Amniotic stem cell (primary cell): ENCODE measurements at places on chromosomes 5 and 9.

DNA sequence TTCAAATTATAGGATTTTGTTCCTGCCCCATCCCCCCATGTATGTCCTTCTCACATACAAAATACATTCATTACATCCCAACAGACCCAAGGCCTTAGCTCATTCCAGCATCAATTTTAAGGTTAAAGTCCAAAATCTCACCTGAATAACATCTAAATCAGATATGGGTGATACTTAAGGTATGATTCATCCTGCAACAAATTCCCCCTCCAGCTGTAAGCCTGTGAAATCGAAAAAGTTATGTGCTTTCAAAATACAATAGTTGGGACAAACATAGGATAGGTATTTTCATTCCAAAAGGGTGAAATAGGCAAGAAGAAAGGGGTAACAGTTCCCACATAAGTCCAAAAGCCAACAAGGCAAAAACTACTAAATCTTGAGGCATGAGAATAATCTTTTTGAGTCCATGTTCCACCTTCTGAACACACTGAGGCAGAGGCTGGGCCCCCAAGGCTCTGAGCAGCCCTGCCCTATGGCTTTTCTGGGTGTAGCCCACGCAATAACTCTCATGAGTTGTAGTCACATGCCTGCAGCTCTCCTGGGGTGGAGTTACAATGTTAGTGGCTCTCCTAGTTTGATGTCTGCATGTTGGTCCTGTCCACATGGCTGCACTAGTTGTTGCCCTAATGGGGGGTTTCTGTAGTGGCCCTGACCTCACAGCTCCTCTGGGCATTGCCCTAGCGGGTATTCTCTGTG is 243.9 kb upstream of the SMARCA2 start:
- no peak for DNase-seq

- DNase-seq = no peak
These were observed 12.8 kb upstream of the NRARP start for GRCh38 chr9:137314561-137315560.

- DNase-seq = no peak
These were observed 3.1 kb upstream of the DIRAS2 start for GRCh38 chr9:90645721-90646120.

DNA sequence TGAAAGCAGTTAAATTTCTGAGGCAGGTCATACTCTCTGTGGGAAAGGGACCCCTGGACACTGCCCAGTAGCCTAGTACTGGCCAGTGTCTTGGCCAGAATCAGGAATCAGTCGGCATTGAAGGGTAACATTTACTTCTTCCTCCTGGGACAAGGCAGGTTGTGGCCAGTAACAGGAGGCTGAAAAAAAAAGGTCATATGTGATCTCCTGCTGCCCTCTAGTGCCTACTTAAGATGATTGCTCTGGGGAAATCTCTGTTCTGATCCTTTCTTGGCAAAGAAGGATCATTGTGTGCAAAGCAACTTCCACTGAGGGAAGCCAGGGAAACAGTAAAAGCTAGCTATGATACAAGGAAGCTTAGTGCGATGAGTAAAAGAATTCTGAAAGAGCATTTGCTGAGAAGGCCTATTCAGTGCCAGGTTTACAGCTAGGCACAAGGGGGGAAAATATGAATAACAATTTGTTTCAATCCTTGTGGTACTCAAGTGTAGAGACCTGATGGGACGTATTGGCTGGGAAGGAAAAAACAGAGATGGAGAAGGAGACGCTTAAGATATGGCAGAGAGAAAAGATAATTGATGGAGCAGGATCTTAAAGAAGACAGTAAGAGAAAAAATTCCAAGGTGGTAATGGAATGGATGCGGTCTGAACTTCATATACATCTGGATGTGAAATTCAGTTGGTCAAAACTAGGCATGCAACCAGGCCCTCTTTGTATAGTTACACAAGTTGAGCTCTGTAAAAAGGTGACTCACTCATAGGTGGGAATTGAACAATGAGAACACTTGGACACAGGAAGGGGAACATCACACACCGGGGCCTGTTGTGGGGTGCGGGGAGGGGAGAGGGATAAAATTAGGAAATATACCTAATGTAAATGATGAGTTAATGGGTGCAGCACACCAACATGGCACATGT is 25.8 kb upstream of the TRIM32 start:
- peak; percentile 65 for DNase-seq

DNA sequence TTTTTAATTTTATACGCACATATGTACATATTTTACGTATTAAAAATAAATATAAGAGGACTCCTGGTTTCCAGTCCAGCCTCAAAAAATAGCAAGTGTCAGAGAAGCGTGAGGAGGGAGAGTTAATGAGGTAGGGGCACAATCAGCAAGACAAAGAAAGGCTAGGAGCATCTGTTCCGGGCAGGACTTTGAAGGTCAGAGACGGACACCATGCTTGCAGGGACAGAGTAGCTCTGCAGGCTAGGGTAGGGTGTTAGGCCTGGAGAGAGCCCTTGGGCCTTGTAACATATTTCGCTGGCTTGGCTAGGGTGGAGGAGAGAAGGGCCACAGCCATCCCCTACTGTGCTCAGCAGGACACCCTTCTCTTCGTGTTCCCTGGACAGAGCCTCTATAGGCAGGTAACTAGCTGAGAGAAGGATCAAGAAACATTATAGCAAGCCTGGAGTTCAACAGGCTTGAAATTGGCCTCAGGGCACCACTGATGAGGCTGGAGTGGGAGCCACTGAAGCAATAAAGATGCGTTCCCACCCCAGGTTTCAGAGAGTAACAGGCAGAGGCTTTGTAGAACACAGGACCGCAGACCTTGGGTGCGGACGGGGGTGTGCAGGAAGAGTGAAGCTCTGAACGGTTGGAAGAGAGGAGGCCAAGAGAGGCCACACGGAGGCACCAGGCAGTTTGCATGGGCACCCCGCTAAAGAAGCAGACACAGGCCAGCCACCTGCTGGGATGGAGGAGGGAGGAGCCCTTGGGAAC is 9.7 kb upstream of the IPPK start:
- no peak for DNase-seq

DNA sequence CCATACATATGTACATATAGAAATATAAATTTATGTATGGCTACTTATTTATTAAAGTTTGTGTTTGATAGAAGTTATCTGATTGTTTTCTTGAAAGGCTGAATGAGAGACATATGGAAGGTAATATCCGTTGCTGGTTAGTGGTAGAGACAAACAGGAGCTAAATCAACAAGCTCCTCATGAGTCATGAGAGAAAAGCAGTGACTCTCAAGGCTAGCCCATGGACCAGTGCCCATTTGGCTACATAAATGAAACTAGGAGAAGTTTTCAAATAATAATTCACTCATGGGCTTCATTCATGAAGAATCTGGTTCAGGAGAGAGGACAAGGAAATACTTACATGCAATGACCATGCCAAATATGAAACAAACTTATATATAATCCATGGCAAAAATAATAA is 504.5 kb upstream of the ITGA1 start:
- no peak for DNase-seq

GRCh38 chr5:157446412-157446935 is 13.5 kb upstream of the NIPAL4 start:
- no peak for DNase-seq

GRCh38 chr9:95756986-95757385 is 118.5 kb upstream of the ERCC6L2 start:
- peak; percentile 64 for DNase-seq

DNA sequence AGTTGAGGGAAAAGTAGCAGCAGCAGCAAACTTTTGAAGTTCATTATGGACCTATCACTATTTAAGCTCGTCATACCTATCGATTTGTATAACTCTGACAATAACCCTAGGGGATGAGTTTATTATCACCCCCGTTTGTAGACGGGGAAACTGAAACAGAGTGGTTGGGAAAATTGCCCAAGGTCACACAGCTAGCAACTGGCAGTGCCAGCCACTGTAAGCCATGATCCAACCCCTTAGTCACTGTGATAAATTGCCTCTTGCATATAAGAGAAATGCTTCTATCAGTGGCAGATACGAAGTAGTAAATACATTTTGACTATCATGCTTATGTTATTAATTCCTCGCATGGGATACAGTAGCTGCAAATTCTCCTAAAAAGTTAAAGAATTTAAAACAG is 73.3 kb upstream of the ATP10B start:
- DNase-seq = no peak

GRCh38 chr9:5893591-5894236 is 3.0 kb downstream of the MLANA start:
- no peak for DNase-seq

DNA sequence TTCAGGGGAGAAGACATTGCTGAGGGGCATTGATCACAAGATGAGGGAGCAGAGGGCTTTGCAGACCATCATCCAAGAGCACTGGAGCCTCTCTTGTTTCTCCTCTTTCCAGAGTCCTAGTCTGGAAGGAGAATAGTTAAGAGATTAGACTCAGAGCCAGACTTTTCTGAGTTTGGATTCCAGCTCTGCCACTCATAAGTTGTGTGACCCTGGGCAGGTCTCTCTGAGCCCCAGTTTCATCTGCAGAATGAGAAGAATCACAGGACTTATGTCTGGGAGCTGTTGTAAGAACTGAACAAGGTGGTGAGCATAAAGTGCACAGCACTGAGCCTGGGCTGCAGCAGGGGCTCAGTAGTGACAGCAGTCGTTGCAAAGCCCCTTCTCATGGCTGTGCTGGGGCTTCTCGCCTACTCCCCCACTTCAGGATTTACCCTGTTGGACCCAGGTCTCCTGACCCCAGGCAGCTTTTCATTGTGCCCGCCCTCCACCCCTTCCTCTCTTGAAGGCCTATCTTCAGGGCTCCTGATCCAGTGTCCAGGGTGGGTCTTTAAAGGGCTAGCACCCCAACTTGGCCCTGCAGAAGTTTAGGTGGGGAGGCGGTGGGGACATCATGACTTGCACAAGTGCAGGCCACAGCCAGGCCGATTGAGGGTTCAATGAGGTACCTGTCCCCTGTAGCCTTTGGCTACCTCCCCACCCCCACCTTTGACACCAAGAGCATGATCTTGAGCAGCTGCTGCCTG is 1.5 kb downstream of the SYNPO start:
- DNase-seq = no peak

DNA sequence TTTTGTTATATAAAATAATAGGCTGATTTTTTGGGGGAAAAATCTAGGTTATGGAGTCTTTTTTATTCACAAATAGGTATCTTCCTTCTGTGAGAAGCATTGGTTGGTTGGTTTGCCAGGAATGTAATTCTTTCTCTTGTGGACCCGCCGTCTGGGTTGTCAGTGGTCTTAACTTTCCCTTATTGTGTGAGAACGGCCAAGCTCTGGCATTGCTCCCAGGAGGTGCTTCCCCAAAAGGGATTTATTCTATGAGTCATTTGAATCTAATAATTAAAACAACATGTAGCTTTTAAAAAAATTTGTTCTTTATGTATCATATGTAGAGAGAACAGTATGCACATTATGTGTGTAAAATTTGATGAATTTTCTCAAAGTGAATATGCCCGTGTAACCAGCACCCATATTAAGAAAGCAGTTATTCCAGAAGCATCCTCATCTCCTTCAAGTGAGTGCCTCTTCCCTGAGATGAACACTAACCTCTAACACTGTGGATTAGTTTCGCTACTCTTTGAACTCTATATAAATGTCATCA is 114.4 kb downstream of the MAST4 start:
- no peak for DNase-seq

- no peak for DNase-seq
These were observed 22.1 kb downstream of the ANXA1 start for GRCh38 chr9:73173557-73174329.

GRCh38 chr9:114899461-114899860 is 30.9 kb downstream of the TNFSF8 start:
- no peak for DNase-seq

- DNase-seq = no peak
These were observed 39.7 kb downstream of the EGFLAM start for GRCh38 chr5:38297830-38298608.

DNA sequence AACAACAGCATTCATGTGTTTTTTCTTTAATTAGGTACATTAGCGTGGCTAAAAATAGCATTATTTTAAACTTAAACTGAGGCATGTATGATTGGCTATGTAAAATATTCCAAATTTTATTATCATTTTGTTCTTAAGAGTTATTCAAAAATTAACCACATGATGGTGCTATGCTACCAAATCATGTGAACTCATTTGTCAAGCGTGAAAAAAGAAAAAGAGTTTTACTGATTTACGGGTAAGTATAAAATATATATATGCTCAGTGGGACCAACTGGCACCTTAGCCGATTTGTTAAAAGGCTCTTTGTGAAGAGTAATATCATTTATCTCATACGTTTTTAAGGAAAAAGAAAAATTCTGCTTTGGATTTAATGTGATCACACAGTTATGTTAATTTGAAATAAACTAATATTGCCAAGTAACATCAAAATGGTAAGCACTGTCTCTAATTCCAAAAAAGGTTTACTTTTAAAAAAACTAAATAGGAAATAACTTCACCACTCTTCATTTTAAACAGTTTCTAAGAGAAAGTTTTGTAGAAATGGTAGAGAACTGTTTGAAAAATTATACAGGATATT is 1042.3 kb downstream of the CDH12 start:
- no peak for DNase-seq
